Nucleus accumbens (tissue), 56 donors: ENCODE measurements at places on chromosomes 12 and 14.

GRCh38 chr12:105485321-105485910, 154.9 kb downstream of the C12orf75 start:
- DNase-seq, result no peak

- DNase-seq, result no peak
These were observed 166.2 kb downstream of the PIK3C2G start for GRCh38 chr12:18427520-18427919.

DNA sequence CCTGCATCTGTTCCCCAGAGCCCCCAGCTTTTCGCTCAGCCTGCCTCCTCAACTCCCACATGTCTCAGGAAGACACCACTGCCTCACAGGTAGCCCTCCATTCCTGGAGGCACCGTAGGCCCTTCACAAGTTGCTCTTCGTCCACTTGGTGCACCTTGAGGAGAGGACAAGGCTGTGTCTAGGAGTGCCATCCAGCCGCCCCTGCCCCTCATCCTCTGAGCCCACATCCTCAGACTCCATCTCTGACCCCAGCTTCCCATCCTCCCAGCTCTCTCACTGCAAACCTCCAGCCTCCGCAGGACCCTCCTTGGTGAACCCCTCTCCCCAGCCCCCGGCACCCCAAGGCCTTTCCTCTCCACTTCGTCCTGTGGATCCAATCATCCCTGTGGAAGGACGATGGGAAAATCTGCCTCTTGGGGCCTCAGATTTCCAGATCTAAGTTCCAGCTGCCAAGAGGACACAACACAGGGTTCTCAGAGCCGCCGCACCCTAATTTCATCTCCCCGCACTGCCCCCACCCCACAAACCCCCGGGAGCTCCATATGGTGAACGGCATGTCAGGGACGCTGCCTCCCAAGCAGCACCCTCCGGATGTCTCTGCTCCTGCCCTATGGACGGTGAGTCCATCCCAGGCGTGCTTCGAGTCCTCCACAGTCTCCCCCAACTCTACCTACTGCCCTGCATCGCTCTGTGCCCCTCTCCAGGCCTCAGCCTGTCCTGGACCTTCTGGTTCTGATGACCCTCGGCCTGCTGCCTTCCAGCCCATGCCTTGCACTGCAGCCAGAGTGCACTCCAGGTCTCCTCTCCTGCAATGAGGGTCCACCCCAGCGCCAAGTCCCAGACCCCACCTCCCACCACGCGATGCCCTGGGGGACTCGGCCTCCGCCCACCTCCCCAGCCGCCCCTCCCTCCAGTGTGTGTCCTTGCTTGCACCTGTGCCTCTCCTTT, 314.1 kb upstream of the DIO3 start:
- no peak for DNase-seq

DNA sequence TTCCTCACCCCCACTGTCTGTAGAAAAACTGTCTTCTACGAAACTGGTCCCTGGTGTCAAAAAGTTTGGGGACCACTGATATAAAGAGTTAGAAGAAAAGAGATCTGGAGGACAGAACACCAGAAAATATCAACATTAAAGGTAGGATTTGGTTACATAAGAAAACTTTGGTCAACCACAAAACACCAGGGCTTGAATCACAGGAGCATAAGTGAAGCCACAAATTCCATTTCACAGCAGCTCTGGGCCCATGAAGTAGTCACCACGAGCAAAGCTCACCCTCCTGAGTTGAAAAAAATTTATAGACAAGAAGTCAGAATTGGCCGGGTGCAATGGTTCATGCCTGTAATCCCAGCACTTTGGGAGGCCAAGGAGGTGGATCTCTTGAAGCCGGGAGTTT, 19.4 kb downstream of the RALGAPA1 start:
- DNase-seq, result no peak

- no peak for DNase-seq
These were observed 187.9 kb upstream of the GRIN2B start for GRCh38 chr12:14169281-14169680.

GRCh38 chr14:39847194-39847593, 415.0 kb upstream of the FBXO33 start:
- no peak for DNase-seq

GRCh38 chr12:188910-189621, 24.9 kb downstream of the SLC6A12 start:
- DNase-seq, result peak; percentile 17

DNA sequence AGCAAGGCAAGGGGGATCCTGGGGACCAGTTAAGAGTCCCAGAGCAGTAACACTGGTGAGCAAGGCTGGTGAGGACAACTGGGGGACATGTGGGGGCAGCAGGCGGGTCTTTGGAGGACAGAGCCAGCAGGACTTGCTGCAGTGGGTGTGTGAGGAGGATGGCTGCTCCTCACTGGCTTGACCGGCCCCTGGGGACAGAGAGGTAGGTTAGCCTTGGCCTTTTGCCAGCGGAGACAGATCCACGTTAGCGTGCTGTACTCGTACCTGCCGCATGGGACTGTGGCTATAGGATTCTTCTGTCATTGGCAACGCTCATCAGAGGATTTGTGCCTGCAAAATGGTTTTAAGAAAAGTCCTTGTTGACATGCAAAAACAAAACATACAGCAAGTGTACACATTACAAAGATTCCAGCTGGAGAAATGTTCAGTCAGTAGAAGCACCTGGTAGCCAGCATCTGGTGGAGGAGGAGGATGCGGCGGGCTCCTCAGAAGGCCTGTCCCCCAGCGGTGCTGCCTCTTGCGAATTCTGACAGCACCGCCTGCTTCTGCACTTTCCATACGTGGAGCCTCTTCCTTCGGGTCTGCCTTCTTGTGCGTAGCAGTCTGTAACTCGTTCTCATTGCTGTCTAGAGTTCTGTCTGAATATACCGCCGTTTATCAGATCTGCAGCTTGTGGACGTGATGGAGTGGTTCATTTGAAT, 91.3 kb downstream of the EP400 start:
- DNase-seq, result no peak

DNA sequence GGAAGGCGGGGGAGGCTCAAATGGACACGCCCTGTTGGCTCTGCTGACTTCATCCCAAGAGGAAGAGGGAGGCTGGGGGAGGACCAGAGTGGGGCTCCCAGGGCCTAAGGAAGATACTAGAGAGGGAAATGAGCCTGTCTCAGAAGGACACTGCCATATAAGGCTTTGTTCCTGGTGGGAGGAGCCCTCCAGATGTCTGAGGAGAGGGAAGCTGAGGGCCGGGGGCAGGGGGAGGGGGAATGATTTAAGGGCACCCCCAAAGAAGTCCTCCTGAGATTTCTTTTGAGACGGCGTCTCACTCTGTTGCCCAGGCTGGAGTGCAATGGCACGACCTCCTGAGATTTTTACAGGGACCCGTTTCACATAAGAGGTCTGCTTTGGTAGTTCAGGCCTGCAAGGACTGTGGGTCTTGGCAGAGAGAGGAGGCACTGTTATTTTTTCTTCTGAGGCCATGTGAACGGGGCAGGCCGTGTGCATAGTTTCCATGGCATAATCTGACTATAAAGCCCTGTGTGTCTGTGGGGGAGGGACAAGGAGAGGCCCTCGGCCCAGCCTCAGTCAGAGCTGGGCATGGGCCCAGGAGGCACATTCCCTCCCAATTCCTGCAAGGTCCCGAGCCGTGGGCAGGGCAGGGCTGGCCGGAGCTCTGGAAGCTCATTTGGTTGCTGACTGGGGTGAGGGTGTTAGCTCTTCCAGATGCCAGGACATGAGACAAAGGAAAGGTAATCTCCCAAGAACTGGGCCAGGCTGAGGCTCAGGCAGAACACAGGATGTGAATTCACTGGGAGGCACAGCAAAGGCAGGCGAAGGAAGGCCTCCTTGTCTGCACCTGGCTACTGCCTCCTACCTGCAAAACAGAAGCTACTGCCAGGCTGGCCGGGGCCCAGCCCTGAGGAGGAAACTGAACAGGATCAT, 22.2 kb upstream of the PLEKHG3 start:
- peak; percentile 53 for DNase-seq

DNA sequence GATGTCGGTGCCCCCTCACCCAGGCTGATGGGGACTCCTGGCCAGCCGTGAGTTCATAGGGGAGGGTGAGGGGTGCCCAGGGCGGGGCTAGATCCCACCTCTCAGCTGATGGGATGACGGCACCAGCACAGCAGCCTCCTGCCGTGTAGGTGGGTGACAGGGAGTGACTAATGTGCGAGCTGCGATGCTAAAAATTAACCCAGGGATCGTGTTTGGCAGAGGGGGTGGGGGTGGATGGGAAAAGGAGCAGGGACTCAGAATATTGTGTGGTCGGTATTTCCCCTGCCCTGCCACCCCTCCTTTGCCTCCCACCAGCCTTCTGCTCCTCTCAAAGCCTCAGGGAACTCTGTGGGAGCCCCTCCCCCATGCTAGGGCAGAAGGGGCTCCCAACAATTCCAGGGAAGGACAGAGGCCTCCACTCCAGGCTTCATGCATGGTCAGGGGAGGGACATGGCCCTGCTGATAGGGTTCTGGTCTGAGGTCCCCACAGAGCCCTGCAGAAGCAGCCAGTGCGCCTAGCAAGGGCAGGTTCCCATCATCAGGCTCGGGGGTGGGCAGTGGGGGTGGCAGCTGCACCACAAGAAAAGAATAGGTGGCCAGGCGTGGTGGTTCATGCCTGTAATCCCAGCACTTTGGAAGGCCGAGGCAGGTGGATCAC, 12.5 kb downstream of the TAMALIN start:
- DNase-seq, result peak; percentile 60
